ENCODE measurements at places on chromosomes 4 and X. TPM values are rescaled to one million over a fixed set of nuclear protein-coding genes. Genes with fewer than 3 reads are reported as not detected.
A peak's percentile ranks its signal among the peaks of the same experiment; 100 is the strongest.

DNA sequence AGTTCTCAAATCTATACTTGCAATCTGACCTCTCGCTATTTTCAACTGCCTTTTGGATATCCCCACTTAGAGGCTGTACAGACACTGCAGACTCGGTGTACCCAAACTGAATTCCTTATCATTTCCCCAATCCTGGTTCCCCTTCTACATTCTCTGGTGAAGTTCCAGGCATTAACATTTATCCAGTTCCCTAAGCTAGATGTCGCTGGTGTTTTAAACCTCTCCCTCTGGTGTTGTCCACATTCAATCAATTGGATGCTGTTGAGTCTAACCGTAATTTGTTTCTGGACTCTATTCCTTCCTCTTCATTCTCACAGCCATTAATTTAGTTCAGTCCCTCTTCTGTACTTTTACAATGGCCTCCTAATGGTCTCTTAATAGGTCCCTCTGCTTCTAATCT is 7.2 kb upstream of the STK26 start:
- DNase-seq: no peak

DNA sequence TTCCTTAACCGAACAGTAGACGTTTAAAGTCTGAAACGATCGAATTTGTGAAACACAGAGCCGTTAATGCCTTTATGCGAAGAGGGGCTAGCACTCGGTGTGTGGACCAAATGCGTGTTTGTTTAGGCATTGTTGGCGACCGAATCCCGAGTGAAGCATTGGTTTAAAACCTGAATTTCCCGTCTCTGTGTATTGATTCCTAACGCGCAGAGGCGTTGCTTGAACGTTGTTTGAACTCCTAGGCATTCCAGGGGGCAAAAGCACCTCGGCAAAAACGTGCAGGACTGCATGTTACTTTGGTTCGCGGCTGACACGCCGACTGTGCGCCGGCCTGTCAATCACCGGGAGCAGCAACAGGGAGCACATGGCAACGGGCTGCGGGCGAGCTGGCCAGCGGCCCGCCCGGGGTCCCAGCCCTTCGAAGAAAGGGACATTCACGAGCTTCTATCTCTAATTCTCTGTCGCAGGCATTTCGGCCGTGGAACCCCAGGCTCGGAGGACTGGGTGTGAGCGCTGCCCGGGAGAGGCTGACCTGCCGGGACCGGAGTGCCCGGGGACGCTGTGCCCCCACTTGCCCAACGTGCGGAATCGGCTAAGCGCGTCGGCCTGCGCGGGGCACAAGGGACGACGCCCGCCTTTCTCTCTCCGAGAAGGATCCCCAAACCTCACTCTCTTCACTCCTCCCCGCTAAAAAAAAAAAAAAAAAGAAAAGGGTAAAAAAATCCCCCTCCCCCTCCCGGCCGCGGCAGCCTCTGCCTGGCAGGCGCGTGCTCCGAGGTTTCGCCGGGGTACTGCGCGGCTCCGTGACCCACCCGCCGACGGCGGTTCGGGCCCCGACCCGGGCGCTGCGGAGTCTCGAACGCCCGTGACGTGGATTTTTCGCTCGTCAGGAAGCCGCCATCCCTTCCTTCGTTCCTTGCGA is 810 bp downstream of the SPRY1 start:
- peak; percentile 65 for DNase-seq

DNA sequence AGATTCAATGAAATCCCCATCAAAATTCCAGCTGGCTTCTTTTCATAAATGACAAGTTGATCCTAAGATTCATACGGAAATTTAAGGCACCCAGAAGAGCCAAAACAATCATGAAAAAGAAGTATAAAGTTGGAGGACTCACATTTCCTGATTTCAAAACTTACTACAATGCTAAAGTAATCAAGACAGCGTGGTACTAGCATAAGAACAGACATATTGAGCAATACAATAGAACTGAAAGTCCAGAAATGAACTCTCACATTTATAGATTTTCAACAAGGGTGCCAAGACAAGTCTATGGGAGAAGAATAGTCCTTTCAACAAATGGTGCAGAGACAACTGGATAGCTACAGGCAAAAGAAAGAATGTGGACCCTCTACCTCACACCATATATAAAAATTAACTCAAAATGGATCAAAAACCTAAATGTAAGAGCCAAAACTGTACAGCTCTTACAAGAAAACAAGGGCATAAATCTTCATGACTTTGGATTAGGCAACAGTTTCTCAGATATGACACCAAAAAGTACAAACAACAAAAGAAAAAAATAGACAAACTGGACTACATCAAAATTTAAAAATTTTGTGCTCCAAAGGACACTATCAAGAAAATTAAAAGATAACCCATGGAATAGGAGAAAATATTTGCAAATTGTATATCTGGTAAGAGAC is 28.5 kb downstream of the SASH3 start:
- no peak for DNase-seq

- DNase-seq: peak; percentile 25
Measured at GRCh38 chrX:51336584-51336983, 4.0 kb downstream of the NUDT10 start.

- DNase-seq: no peak
Measured at GRCh38 chrX:78886550-78886949, 58.6 kb upstream of the P2RY10 start.

DNA sequence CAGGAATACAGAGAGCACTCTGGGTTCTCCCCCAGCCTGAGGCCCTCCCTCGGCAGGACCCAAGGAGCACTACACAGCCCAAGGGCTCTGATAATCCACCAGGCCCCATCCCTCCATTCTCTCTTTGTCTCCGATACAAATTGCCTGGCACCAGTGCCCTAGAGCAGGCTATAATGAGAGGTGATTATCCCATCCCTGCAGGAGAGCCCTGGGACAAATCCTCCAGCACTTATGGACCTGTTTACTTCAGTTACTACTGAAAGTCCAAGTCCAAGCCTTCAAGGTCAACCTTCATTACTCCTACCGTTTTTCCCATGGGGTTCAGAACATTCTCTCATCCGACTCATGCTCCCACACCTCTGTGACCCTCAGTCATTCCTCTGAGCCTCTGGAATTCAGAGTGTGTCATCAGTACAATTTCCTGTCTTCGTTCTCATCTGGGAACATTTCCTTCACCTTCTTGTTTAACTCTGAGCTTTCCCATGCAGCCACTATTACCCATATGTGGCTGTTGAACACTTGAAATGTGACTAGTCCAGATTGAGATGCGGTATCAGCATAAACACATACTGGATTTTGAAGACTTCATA is 299.0 kb downstream of the RAPGEF2 start:
- DNase-seq: peak; percentile 87

DNA sequence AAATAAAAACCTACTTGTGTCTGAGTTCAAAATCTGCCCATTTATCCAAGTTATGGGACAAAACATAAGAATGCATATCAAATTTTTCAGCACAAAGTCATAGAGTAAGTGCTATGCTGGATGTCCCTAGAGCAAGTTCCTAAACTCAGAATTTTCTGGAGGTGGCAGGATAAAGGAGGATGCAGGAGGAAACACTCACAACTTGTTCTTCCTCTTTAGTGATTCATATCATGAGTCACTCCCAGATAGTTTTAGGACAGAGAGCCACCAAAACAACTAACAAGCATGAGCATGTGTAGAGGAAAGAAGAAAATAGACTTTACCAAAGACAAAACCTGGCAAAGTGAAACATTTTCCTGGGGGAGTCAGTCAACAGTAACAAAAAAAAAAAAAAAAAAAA is 302.7 kb downstream of the KCTD8 start:
- peak; percentile 77 for DNase-seq

DNA sequence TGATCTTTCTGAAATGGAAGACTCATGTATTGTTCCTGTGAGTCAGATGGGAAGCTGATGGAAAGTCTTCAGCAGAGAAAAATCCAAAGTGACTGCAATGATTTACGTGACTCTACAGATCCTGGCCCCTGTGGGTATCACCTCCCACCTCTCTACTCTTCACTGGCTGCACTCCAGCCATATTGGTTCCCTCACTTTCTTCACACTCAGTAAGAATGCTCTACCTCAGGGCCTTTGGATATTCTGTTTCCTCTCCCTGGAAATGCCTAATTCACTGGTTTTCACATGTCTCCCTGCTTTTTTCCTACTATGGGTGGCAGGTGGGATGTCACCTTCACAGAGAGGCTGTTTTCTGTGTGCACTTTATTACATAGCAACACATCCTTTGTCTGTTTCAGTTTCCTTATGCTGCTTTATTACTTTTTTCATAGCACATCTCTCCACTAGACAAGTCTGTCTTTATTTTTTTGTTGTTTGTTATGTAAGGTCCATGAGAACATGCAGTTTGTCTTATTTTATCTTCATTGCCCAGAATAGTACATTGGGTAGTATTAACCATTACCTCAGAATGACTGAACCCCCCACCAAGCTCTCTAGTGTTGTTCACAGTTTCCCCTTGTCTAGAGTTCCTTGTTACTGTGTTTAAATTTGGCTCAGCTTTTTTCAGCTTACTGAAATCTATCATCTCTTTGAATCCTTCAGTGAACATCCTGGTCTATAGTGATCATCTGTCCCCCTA is 57.6 kb upstream of the CLNK start:
- no peak for DNase-seq

DNA sequence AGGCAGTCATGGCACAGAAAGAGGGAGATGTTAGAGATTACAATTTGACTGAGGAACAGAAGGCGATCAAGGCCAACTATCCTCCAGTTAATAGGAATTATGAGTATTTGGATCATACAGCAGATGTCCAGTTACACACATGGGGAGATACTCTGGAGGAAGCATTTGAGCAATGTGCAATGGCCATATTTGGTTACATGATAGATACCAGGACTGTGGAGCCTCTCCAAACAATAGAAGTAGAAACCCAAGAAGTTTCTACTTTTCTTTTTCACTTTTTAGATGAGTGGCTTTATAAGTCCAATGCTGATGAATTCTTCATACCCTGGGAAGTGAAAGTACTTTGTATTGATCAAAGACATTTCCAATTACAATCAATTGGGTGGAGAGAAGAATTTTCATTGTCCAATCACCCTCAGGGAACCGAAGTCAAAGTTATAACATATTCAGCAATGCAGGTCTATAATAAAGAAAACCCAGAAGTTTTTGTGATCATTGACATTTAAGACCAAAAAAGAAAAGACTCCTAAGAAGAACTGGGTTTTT is 139.1 kb downstream of the MAB21L2 start:
- no peak for DNase-seq

DNA sequence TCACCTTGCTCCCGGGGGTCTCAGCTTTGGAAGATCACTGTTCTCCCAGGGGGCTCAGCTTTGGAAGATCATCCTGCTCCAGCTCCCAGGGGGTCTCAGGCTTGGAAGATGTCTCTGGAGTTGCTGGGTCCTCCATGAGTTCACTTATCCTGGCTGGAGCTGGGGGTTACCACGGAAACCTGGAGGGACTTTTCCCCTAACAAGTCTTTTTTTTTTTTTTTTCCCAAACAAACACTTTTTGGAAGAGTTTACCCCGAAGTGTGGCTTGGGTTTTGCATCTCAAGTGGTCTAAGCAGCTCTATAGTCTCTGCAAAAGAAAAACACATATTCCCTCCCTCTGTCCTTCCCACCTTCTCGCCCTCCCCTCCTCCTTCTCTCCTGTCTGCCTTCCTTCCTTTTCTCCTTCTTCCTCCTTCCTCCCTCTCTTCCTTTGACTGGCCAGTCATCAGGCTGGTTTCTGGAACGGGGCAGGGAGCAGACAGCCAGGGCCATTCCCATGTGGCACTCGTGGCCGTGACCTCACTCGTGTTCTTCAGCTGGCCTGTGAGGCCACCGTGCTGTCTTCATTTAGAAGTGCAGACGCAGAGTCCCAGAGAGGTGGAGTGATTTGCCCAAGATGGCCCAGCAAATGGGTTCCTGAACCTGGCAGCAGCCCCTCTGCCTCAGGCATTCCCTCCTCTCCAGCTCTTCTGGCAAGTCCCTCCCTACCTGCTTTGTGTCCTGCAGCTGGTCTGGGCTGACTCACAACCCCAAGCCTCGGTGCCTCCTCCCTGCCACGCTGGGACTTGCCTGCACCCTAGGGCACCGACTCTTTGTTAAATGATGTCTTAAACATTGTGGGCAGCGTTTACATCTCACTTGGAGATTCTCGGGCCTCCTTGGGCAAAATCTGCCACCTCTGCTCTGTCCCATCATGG is 25.9 kb upstream of the HMX1 start:
- peak; percentile 37 for DNase-seq

DNA sequence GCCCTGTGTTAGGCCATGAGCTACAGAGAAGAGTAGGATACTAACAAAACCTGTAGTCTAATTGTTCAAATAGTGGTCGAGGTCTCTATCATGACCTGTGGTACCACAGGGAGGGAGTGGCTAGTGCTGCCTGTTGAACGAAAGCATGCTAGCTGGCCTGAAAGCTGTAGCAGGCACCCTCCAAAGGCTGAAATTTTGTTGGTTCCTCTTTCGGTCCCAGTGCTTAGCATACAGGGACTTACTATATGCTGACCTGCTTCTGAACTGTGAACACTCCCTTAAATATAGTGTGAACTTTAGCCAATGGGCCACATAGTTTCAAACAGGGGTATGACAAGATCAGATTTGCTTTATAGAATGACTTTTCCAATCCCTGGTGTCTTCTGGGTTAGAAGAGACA is 113.4 kb downstream of the PJA1 start:
- DNase-seq: no peak

DNA sequence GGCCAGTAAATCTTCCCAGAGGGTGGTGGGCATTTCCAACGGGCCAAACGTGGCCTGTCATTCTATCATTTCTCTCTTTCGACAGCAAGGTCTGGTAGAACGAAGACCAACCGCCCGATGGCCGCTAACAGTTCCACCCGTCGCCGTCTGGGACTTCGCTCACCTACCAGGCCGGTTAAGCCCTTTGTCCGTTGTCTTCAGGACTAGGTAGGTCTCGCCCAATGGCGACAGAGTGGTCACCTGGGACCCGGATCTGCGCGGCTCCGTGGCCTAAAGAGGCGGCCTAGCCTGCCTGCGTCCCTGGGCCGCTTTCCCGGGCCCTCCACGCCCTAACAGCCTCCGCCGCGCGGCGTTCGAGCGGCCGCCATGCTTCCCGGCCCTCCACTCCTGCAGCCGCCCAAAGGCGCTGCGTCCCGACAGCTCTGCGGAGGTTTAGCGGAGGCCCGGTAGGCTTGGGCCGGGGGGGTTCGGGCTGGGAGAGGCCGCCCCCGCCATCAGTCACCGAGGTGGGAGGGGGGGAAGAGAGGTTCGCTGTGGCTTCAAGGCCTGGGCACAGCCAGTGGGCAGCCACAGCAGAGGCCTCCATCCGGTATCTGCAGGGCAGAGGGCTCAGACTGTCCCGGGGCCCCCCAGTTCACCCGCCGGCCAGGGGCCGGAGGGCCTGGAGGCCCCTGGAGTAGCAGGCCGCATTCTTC is 194.0 kb upstream of the BRWD3 start:
- no peak for DNase-seq

- DNase-seq: no peak
Measured at GRCh38 chr4:119490335-119490734, 138.3 kb downstream of the PDE5A start.

The SMIM31 gene
- total RNA-seq: not detected

The MAGEA9B gene
- not detected for total RNA-seq

The GAB1 gene
- 14.6 TPM for total RNA-seq

The SLC7A11 gene
- total RNA-seq: 248 TPM

The MAGEA4 gene
- not detected for total RNA-seq

The CLDN34 gene
- not detected for total RNA-seq

The TCEAL3 gene
- 41.2 TPM for total RNA-seq

The PRRG3 gene
- total RNA-seq: not detected

Measured in mammary epithelial cell (primary cell).